ENCODE measurements at places on chromosomes 1 and 21. TPM values are rescaled to one million over a fixed set of nuclear protein-coding genes. Genes with fewer than 3 reads are reported as not detected.

The SEC16B gene
- total RNA-seq = 0.93 TPM

The SYPL2 gene
- 0.42 TPM for total RNA-seq

- DNase-seq = no peak
Measured at GRCh38 chr1:180208264-180208663, 21.8 kb upstream of the LHX4 start.

DNA sequence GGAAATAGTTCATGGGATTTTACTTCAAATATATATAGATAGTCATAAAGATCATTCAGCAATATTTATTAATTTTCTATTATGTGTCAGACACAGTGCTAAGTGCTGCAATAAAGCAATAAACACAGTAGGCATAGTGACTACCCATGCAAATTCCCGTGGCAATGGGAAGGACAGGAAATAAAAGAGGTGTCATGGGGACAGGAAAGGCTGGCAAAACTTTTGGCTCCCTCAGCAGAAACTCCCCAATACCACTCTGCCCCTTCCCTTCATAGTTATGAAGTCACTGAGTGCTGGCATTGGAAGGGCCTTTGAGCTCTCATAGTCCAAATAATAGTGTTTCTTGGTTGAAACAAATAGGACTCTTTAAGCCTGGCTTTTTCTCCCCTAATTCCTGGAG is 104.4 kb upstream of the DPT start:
- DNase-seq = no peak

GRCh38 chr1:183147735-183148134 is 38.3 kb upstream of the LAMC2 start:
- no peak for DNase-seq

DNA sequence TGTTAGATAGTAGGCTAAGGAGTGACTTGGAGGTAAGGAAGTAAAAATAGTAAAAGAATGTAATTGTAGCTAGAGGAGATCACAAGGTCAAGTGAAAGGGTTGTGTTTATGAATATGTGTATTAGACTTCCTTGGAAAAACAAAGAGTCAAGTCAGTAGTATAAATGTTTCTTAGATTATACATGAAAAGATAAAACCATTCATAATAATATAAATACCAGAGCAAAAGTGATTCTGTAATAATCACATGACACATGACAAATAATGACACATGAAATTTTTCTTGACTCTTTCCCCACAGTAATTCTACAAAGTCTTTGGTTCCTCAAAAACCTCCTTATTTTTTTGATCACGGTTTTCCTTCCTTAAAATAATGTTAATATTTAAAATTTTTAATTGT is 56.4 kb downstream of the IVNS1ABP start:
- no peak for DNase-seq

The S100A14 gene
- total RNA-seq = not detected

DNA sequence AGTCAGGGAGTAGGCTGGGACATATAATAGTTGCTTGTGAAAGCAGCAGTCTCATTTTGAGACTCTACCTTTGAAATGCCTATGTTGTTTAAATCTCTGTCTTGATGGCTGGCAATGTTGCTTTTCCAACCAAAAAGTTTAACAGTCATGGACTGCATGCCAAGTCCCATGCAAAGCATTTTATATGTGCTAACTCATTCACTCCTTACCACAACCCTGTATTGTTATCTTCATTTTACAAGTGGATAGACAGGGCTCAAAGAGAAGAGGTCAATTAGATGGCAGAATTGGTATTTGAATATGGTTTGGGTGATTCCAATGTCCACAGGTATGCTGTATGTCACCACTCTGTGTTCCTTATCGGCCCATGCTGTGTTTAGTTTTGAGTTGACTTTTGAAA is 331.4 kb upstream of the USP24 start:
- DNase-seq = no peak

The TNFRSF8 gene
- not detected for total RNA-seq

The CTSE gene
- total RNA-seq = not detected

The PADI2 gene
- 0.74 TPM for total RNA-seq

DNA sequence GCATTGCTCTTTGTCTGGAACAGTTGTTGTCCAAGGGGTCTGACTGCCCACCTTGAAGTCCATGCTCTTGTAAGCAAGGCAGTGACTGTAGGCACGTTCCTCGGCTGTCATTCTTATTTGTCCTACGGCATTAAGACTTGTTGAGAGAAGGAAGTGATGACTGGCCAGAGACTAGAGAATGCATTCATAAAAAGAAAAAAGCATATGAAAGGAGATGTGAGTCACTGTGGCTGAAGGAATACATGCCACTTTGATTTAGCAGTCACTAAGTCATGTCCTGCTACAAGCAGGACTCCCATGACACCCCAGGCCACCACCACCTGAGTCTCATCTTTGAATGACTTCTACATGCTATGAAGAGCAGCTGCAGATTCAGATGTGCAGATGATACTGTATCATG is 50.5 kb downstream of the CNN3 start:
- DNase-seq = no peak

The PRELP gene
- total RNA-seq = not detected

DNA sequence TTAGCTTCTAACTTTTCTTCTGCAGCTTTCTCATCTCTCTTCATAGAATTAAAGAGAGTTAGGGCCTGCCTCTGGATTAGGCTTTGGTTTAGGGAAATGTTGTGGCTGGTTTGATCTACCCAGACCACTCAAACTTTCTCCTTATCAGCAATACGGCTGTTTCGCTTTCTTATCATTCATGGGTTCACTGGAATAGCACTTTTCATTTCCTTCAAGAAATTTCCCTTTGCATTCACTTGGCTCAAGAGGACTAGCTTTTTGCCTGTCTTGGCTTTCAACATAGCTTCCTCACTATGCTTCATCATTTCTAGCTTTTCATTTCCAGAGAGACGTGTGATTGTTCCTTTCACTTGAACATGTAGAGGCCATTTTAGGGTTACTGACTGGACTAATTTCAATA is 59.6 kb downstream of the AKT3 start:
- DNase-seq = no peak

DNA sequence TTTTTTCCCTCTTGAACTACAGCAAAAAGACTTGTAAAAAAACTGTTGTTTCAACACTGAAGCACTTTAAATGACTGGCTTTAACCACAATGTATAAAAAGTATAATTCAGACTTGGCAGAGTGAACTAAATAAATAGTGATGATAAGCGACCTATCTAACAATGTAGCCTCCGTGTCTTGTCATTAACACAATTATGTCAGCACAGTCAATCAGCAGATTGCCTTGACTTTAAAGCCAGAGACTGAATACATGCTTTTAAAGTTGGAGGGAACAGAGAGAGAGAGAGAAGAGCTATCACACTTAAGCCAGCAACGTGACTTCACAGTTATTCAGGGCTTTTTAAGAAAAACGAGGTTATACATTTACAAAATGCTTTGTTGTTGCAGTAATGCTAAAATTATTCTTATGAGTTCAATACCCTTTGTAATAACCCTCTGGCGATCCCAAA is 378.1 kb downstream of the LMO4 start:
- no peak for DNase-seq

The GNG5 gene
- 101 TPM for total RNA-seq

- DNase-seq = no peak
Measured at GRCh38 chr1:38730511-38731397, 128.8 kb downstream of the RRAGC start.

The ELAVL4 gene
- total RNA-seq = 477 TPM

GRCh38 chr1:181189691-181190363 is 101.3 kb downstream of the IER5 start:
- peak; percentile 91 for DNase-seq
